ENCODE measurements at places on chromosomes 7 and 10.

DNA sequence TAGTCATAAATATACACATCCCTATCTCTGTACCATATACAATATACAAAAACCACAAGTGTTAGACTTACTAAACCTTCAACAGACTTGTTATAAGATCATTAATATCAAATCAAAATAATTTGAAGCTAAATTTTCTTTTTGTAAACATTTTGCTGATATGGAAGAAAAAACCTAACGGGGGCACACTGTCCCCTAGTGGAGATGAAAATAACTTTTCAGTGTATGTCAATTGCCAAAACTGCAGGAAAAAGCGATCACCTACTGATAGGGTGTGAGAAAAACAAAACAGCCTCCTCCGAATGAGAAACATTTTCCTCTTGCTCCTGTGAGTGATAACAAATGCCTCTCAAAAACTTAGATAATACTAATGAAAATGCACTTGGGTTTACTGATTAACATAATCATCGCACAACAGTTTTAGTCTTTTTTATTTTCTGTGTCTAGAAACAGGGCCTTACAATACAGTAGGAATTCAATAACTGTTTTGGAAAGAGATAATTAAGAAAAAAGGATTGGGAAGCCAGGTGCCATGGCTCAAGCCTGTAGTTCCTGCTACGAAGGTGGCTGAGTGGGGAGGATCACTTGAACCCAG is 322.7 kb downstream of the CRPPA start:
- DNase-seq: no peak

DNA sequence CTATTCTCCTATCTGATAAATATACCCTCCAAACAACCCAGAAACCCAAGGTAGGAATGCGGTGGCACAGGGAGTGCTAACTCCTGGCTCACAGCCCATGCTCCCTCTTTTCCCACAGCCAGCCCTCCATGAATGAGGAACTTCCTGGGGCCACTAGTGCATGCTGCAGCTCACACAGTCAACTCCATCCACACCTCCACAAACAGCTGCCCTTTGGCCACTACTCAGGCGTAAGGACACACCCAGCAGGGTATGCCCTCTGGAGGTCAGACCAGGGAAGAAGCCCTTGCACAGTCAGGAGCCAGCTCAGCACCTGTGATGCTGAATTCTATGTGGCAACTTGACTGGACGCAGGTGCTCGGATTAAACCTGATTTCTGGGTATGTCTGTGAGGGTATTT is 85.2 kb upstream of the PIK3CG start:
- no peak for DNase-seq

- DNase-seq: no peak
Observed at GRCh38 chr7:21828841-21829240, 116.9 kb downstream of the CDCA7L start.

DNA sequence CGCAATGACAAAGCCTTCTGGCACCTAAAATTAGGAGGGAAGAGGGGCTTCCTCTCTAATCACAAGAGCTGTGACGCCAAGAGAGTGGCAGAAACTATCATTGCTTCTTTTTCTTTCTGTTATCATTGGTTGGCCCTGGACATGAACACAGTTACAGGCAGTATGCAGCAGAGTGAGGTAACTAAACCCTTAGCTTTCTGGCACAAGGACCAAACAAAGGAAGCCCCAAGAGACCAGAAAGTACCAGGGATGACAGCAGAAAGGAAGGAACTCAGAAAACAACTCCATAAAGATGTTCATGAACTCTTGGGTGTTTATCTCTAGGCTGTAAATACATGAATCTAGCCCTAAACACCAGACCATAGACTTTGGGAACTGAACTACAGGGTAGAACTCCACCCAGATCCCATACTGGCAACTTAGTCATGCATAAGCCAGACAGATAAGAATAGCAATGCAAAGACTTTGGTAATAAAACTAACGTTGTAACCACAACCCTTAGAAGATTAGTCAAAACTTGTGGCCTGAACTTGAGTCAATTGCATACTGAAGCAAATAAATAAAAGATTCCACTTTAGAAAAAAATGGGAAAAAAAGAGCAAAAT is 195.7 kb upstream of the PTN start:
- no peak for DNase-seq

GRCh38 chr10:127715782-127716378 is 21.1 kb upstream of the FOXI2 start:
- no peak for DNase-seq

- no peak for DNase-seq
Observed at GRCh38 chr10:102704915-102705314, 9.3 kb downstream of the ARL3 start.

DNA sequence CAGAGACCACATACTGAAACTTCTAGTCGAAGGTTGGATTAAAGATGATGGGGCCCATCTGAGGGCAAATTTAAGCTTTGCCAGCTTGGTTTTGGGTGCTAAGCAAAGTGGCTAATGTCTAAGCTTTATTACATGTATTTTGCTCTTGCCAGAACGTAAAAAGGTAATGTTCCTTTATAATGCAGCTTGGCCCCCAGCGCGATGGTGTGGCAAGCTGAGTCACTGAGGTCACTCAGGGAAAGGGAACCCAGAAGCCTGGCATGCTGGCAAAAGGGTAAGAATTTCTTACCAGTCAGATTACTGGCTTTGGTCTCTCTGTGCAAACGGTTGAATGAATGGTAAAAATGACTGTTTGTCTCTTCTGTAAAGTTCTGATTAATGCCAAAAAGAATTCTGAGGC is 158.3 kb upstream of the KCND2 start:
- no peak for DNase-seq

GRCh38 chr7:142243823-142244222 is 14.0 kb downstream of the PRSS58 start:
- no peak for DNase-seq

DNA sequence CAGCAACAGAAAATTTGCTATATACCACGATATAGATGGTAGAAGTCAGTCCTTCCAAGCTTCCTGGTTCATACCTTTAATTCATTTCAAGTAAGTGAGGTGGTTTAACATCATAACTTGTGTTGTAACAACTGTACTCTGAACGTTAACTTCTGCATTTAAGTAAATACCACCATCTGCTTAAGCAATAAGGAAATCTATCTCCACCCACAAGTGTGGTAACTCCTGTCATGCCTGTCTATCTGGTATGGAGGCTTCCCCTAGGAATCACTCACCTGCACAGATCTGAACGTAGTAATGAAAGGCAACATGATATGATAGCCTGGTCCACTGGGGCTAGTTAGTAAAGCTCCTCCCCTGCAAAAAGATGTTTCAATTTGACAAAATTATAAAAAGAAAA is 2.3 kb downstream of the ERLIN1 start:
- no peak for DNase-seq

DNA sequence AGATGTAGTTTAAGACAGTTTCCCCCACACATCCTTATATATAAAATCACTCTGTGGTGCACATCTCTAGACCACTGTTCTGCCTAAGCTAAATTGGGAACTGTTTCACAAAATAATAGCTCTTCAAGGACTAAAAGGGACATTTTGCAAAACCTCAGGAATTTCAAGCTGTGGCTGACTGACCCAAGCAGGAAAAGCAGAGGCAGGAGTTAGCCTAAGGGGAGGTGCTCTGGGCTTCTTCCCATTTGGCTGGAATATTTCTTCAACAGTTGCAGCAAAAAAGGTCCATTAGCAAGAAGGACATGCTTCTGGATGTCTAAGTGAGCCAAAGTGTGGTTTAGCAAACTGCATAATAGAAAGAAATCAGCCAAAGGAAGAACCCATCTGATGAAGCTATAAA is 551.2 kb upstream of the ANKRD30A start:
- no peak for DNase-seq

DNA sequence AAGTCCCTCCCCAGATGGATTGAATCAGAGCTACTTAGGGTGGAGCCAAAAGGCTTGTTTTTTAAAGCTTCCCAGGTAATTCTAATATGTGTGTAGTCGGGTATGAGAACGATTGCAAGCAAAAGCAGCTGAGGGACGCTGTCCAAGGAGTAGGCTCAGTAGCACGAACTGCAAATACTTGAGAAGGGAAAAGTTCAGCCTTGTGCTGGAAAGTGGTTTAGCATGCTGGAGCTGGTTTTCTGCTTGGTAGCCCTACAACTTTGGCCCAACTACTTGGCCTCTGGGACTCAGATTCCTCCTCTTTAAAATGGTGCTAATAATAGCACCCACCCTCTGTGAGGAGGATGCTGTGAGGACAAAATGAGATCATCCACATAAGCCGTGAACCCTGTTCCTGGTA is 76.2 kb downstream of the AHR start:
- DNase-seq: no peak

DNA sequence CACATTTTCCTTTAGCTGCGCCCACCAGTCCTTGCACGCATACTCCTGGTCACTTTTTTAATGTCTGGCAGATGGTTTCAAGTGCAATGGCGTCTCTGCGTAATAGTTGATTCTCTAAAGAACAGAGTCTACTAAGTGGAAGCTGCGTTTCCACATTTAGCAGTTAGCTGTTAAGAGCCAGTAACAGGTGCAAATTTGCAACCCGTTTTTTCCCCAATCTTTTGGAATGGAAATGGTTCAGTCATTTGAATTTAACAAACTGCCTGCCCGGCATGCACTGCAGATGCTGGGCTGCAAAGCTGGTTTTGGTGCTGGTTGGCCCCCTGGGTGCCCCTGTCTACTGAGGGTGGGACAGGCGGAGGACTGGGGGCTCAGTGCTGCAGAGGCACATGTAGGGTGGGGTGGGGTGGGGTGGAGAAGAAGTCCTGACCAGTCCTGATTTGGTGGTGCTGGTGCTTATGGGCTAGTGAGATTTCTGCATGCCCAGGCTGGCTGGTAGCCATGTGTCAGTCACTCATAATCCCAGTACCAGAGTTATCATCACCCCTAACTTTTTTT is 43.9 kb downstream of the CUX1 start:
- DNase-seq: no peak

GRCh38 chr7:138982204-138982623 is 1.0 kb upstream of the KIAA1549 start:
- DNase-seq: no peak

GRCh38 chr7:20561466-20561865 is 54.0 kb upstream of the ABCB5 start:
- no peak for DNase-seq

GRCh38 chr7:92523110-92523509 is 5.2 kb downstream of the PEX1 start:
- no peak for DNase-seq

GRCh38 chr10:35613597-35614226 is 8.6 kb downstream of the GJD4 start:
- no peak for DNase-seq

DNA sequence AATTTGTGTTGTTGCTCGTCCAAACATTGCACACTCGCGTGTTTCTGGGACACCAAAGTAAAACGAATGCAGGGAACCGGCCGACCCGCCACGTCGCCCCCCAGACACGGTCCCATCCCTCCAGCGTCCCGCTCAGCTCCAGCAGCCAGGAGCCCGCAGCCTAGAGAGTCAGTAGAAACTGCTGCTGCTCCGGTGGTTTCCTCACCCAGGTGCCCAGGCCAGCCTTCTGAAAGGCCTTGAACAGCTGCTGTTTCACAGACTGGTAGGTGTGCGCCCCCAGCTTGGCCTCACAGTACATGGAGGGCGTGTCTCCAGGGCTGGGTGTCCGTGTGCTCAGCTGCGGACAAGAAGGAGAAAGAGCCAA is 126.8 kb downstream of the WDR37 start:
- no peak for DNase-seq

GRCh38 chr7:20831956-20832355 is 45.3 kb upstream of the SP8 start:
- DNase-seq: no peak

DNA sequence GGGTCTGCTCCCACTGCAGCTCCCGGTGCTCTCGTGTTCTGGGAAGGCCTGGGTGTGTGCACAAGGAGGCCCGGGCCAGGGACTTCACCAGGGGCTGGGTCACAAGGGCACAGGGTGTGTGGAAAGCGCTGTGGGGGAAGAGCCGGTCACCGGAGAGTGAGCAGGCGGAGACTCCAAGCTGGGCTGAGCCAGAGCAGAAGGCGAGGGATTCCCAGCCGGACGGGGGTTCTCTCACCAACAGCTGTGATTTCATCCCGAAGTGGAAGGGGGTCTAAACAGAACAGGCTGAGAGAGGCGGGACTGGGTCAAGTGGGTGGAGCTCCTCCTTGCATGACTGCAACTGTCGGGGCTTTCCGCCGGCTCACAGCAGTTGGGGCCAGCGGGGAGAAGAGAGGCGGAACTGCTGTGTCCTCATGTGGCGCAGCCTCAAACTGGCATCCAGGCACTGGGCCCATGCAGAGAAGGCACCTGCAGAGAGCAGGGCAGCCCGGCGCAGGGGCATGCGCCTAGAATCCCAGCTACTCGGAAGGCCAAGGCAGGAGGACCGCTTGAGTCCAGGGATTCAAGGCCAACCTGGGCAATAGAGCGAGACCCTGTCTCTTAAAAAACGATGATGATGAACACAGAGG is 7.6 kb upstream of the ORAI2 start:
- no peak for DNase-seq

- DNase-seq: no peak
Observed at GRCh38 chr7:22292531-22292930, 64.4 kb downstream of the RAPGEF5 start.

GRCh38 chr7:87128861-87129267 is 23.4 kb upstream of the DMTF1 start:
- no peak for DNase-seq

- DNase-seq: no peak
Observed at GRCh38 chr10:1488970-1489548, 248.3 kb downstream of the ADARB2 start.

DNA sequence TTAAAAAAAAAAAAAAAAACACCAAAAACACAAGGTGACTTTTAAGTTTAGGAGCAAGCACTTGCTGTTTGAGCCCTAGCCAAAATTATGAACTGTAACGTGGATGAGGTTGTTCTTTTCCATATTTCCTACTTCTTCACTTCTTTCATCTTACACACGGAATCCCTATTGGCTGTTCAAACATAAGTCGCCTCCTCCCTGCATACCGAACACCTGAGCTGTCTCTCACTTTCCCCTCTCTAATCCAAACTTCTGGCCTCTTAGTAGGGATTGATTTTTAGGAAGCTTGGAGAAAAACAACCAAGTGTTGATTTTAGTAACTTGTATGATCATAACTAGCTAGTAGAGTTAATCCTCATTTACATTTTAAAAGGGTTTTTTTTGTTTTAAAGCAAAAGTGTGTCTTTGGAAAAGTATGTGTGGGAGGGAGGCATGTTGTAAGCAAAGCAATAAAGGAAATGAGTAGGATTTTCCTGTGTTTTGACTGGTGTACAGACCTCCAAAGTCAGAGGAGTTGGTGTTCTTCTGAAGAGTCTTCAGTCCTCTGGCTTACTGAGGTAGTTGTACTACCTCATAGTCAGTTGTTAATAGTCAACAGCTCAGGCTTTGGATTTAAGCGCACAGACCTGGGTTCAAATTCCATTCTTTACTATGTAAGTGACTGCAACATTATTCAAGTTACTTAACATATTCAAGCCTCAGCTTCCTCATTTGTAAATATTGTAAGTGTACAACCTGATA is 39.3 kb downstream of the RABGEF1 start:
- no peak for DNase-seq

Data from fibroblast of the conjunctiva (primary cell).